ENCODE measurements at places on chromosomes 16 and 17.

DNA sequence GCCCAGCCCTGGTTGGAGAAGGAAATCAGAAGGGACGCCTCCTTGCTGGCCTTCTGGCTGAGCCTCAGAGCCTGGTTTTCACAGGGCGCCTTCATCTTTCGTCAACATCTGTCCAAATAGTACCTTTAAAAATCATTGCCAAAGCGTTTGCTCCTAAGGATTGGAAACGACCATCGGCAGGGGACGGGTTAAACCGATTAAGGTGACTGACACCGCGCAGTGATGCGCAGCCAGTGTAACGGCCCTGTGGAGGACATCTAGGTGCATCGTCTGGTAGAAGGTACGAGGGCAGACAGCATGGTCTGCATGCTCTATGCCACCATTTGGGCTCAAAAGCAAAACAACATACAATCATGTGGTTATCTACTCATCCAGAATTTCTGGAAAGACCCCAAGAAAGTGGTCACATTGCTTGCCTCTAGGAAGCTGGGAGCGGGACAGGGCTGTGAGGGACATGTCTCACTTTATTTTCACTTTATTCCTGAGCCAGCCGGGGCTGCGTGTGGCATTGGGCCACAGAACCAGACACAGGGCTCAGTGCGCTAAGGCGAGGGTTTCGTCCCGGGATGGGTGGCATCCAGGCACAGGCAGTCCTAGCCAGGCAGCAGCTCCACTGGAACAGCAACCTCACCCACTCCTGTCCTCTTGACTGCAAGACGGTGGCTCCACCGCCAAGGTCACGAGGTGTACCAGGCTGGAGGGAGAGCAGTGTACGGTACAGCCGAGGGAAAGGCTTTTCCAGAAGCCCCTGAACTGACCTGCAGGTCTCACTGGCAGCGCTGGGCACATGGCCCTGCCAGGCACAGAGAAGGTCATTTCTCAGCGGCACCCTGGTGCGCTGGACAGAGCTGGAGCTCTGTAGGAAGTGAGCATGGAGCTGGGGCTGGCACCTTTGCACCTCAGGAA lies 40.9 kb upstream of the JPH3 start:
- DNase-seq, result no peak

- DNase-seq, result no peak
These were observed 67.5 kb upstream of the KCTD5 start for GRCh38 chr16:2614761-2615191.

DNA sequence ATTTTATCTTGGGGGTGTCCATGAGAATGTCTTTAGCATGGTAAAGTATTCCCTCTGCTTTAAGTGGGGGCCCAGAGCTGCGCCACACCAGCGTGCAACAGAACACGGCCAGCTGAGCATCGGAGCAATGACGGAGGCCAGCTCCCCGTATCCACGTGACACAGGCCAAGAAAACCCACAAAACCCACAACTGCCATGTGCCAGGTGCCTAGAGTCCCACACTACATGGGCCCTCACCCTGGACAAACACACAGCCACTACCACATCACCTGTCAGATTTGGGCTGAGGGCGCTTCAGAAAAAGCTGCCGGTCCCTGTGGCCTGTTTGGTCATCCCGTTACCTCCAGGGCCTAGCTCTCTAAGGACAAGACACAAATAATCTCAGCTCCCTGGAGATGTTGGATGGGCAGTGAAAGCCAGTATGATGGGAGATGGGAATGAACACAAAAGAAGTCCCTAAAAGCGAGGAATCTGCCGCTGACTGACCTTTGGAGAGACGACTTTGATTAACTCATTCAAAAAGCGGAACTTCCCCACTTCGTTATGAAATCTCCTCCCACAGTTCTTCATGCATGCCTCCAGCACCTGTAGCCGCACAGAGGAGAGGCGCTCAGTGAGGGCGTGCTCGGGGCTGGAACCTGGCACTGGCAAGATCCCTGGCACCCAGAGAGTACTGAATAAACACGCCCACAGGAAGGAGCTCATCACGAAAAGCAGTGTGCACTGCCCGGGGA lies 17.1 kb downstream of the GGA3 start:
- no peak for DNase-seq

DNA sequence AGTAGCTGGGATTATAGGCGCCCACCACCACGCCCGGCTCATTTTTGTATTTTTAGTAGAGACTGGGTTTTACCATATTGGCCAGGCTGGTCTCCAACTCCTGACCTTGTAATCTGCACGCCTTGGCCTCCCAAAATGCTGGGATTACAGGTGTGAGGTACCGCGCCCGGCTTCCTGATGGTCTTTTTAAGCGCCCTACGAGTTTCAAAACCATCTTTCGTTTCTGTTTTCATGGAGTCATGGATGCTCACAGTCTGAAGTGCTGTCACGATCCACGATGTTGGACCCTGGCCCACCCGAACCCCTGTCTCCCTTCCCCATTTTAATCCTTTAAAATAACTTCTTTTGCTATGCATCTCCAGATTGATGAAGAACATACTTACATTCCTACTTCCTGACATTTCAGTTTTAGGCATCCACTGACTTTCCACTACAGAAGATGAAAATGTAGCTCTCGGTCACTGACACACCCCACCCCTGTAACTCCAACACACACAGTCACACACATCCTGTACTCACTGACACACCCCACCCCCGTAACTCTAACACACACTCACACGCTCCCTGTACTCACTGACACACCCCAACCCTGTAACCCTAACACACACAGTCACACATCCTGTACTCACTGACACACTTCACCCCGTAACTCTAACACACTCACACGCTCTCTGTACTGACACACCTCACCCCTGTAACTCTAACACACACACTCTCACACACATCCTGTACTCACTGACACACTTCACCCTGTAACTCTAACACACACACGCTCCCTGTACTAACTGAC lies 22.6 kb upstream of the WDR45B start:
- DNase-seq, result no peak

DNA sequence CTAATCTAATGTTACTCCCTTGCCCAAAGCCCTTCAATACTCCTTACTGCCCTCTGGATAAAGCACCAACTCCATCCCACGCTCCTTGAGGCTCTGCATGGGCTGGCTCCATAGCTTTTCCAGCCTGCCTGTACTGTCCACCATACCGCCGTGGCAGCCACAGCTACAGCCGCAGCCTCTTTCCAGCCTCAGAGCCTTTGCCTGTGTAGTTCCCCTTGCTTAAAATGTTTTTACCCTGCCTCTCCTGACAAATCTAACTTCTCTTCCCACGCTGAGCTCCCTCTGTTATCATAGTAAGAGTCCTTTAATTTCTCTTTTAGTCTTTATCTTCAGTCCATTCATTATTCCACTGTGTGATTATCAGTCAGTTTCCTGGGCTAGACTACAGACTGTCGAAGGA lies 22.0 kb downstream of the TEX14 start:
- no peak for DNase-seq

GRCh38 chr17:4901648-4902344 lies 1.1 kb downstream of the CHRNE start:
- DNase-seq, result no peak

Measured in NCI-H1092 (cell line).